Kidney epithelial cell (primary cell): ENCODE measurements at places on chromosomes 6 and 20.

DNA sequence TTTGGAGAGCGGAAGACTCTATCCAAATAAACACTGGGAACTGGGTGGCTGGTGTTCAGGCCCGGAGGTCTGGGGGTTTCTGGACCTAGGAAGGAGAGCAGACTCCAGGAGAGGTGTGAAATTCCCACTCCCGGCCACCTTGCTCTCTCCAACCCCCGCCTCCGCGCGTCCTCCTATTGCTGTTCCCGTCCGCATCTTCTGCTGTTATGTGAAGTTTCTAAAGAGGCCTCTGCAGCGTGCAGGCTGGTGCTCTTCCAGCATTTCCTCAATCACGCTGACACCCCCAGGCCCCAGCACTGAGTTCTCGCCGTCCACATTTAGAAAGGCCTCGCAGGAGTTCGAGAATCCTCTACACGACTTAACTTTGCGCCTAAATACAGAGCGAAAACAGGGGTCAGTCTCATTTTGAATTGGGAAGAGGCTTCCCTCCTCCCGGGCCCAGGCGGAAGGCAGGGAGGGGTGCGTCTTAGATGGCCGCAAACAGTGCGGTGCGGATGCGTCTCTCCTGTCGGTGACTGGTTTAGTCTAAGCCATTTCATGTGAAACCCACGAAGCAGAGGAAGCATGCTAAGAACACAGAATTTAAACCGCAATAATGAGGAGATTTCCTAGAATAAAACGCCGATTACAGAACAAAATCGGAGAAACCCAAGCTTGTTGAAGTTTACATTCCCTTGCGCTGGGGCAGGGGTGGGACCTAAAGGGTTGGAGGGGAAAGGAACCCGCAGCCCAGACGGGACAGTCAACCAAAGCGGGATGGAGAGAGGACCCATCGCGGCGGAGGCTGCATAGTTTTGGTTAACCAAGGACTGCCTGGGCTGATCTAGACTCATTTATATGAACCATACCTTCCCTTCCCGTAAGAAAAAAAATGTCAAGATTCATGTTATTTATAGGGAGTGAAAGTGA, 4.0 kb upstream of the FOXF2 start:
- no peak for DNase-seq

GRCh38 chr20:51758978-51759544, 9.1 kb downstream of the ATP9A start:
- no peak for DNase-seq

DNA sequence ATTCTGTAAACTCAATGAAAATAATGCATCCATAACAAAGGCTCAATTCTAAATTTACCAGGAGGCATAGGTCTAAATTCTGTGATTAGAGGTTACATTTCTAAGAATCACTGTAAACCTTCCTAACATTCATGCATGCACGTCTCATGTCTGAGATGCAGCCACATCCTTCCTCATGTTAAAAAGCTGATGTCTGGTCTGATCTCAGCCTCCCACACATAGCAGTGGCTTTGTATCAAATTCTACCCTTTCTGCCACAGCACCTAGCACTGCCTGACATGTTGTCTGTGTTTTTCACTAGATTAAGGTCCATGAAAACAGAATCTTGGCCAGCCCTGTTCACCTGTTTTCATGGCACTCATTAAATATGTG, 171.1 kb downstream of the WDR27 start:
- DNase-seq = no peak

- no peak for DNase-seq
These were observed 237.1 kb upstream of the OPRM1 start for GRCh38 chr6:153801917-153802316.

DNA sequence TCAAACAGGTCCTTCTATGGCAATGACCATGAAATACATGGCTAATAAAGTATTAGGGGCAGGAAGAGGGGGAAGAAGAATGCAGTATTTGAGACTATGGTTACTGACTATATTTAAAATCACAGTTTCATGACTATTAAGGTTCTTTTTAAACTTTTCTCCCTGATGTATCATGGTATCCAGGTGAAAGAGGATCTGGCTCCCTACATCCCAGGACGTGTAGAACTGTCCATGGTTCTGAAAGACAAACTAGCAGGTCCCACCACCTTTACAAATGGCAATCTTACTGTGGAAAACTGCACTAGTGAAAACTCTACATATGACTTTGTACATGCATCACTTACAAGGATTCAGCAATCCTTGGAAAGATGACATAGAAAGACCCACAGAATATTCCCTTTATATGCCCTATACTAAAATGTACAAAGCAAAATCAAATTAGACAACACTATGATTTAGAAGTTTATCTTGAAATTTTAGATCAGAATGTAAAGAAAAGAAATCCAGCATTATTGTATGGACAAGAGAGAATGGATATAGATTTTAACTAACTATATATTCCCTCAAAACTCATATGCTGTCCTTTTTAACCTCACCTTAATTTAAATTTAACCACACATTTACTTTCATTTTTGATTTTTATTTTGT, 33.5 kb downstream of the RPP21 start:
- peak; percentile 2 for DNase-seq

DNA sequence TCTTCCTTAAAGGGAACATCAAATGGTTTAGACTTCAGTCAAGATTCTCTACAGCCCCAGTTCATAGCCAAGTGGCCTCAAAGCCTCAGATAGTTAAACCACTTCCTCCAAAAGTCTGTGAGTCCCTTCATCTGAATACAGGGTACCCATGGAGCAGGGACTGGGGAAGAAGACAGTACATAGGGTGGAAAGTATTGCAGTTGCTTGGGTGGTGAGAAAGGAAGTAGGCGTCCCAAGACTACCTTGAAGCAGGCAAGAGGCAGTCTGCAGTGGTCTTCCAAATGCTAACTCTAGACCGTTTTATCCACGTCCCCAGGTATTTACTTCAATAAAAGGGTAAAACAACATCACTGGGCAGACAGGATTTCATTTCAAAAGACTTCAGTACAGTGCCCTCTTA, 2.0 kb downstream of the FYN start:
- no peak for DNase-seq

DNA sequence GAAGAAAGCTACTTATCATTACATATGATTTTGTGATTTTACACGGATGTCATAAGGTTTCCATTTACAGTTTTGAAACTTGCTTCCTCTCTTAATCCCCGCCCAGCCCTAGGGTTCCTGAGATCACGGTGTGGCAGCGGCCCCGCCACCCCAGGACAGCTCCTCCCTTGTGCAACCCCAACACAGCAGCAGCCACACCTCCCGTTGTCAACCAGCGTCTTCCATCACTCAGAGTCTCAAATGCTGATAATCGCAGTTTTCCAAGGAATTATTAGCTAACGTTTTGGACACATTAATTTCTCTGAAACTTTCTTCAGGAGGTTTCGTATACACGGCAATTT, 204.8 kb downstream of the THBS2 start:
- no peak for DNase-seq

DNA sequence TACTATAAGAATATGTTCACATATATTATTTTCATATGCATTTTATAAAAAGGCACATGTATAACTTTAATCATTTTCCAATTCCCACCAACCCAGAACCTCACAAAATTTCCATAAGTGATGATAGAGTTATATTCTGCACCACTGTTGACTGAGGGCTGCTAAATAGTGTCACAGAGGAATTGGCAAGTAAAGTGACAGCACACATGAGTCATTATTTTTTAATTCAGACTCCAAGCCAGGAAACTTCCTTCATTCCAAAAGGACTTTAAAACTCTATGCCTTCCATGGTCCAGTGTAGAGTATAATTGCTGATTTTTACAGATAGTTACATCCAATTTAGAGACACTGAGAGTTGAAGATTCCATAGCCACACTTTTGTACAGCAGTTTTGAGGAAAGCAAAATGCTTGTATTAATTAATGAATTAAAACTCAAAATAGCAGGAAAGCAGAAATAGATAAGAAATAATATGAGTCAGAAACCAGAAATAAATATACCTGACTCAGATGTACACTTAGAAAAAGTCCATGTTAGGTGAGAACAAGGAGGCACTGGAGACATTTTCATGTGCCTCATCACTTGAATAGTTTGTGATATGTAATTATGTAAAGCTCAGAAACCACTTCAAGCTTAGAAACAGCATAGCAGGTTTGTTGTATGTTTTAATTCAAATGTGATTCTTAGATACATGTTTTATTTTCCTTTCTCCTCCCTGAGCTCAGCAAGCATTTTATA, 425.2 kb upstream of the OPRM1 start:
- no peak for DNase-seq

- DNase-seq = no peak
These were observed 205.3 kb upstream of the TSHZ2 start for GRCh38 chr20:52766645-52767435.

DNA sequence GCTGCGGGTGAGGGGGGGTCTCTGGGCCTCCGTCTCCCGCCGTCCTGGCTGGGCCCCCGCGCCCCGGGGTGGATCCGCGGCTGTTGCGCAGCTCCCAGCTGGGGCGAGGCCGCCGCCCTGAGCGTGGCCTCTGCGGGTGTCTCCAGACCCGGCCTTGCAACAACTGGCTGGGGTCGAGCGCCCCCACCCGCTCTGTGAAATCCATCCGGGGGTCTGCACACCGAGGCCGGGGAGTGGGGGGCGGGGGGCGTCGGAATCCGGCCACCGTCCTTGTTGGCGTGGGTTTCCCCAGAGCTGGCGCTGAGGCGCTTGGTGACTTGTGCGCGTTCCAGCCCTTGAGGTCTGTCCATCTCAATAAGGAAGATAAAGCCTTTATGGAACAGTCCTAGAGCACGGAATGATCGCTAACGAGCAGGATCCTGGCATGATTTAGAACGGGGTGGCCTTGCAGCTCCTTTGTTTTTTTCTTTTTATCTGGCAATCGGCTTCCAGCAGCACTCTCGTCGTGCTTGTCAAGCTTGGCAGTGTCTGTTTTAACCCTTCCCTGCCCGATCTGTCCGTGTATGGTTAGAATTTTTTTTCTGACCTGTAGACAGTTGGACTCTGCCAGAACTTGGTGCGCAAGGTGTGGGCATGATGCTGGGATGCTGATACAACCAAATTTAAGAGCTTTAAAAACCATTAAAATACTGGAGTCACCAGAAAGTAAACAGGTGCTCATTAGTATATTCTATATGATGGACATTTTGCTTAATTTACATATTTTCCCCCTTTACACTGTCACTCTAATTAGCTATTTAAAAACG, 675 bp downstream of the DSTN start:
- DNase-seq = no peak

DNA sequence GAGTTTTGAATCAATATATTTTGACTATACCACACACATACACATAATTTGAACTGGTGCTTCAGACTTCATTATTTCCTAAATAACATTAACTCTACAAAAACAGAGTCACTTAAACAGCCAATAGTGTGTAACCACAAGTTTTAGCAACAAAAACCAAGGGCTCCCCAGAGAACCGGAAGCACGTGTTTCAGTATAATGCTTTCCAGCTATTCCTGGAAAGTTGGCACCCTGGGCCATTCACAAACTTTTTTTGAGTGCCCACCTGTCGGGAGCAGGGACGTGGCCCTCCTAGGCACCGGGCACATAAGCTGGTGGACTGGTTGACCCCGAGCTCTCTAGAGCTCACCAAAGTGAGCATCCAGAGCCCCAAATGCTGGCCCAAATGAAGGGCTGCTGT, 1.9 kb upstream of the SLC35D3 start:
- no peak for DNase-seq

GRCh38 chr20:38224531-38224930, 36.0 kb downstream of the KIAA1755 start:
- DNase-seq = no peak

DNA sequence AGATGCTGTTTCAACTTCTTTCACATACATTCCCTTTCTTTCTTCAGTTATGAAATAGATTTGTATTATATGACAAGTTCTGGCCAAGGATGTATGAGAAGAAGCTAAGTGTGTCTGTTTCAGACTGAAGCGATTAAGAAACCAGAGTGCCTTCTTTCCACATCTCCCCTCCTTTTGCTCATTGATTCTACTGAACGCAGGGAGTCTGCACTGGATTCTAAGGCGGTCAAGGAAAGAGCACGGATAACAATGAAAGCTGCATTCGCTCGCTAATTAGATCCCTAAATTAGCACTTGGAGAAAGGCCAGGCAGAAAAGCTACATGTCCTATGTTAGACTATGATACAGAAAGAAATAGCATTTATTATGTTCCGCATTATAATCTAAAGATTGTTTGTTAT, 267.7 kb downstream of the HAO1 start:
- DNase-seq = no peak

DNA sequence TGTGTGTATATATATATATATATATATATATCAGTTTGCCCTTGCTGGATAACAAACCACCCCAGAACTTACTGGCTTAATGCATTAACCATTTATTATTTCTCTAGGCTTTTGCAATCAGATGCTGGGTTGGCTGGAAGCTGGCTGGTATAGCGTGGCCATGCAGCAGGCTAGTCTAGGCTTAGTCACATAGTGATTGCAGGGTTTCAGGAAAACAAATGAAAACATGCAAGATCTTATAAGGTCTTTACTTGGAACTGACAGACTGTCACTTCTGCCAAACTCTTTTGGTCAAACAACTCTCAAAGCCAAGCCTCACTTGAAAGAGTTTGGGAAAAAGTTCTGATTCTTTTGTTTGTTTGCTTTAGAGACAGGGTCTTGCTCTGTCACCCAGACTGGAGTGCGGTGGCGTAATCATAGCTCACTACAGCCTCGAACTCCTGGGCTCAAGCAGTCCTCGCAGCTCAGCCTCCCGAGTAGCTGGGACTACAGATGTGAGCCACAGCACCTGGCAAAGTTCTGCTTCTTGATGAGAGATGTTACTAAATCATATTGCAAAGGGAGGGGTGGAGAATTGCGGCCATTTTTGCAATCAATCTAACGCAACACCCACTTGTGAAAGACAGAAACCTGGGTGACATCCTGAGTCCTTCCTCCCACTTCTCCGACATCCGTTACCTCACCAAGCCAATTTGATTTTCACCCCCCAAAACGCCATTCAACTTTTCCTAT, 74.6 kb upstream of the RNF24 start:
- no peak for DNase-seq

- no peak for DNase-seq
These were observed 1.1 kb downstream of the BPIFB6 start for GRCh38 chr20:33032555-33032954.

DNA sequence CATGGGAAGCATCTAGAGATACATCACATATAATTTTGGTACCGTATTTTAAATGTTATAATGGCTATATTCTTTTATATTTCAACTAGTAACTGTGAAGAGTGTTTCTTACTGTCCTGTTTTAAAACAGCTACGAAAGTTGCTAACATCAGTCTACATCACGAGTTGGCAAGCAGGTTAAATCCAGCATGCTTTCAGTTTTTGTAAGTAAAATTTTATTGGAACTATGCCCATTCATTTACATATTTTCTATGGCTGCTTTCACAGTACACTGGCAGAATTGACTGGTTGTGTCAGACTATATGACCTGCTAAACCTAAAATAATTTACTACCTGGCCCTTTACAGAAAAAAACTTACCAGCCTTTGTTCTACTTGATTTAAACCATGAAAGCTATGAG, 478.1 kb downstream of the PHF3 start:
- DNase-seq = no peak

GRCh38 chr20:17504066-17504897, 26.9 kb downstream of the BFSP1 start:
- DNase-seq = no peak

GRCh38 chr20:58448958-58449357, 59.9 kb downstream of the VAPB start:
- DNase-seq = no peak

- DNase-seq = no peak
These were observed 24.8 kb upstream of the PHACTR3 start for GRCh38 chr20:59579404-59580145.

GRCh38 chr6:51719297-51719696, 368.1 kb downstream of the PKHD1 start:
- DNase-seq = no peak
